ENCODE measurements at places on chromosomes 1 and 21. TPM values are rescaled to one million over a fixed set of nuclear protein-coding genes. Genes with fewer than 3 reads are reported as not detected.

The TMPRSS15 gene
- total RNA-seq, result not detected

The SMCP gene
- total RNA-seq, result not detected

The MRPL24 gene
- total RNA-seq, result 63.9 TPM

DNA sequence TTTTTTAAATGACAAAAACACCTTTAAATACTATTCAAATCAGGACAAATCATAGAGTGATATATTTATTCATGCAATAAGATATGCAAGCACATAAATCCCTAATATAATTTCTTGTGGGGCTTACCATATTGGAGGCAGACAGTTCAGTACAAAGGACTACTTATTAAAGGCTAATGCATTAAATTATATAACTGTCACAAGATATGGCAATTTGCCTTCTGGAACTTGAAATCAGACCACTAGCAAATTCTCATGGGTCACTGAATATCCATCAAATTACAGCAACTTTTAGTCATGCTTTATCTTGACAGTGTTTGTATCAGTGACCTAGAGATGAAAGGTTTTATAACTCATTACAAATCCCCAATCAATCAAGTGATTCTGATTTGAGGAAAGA is 54.1 kb upstream of the NCAM2 start:
- DNase-seq, result no peak

GRCh38 chr1:101738475-101738874 is 258.3 kb downstream of the OLFM3 start:
- DNase-seq, result no peak

DNA sequence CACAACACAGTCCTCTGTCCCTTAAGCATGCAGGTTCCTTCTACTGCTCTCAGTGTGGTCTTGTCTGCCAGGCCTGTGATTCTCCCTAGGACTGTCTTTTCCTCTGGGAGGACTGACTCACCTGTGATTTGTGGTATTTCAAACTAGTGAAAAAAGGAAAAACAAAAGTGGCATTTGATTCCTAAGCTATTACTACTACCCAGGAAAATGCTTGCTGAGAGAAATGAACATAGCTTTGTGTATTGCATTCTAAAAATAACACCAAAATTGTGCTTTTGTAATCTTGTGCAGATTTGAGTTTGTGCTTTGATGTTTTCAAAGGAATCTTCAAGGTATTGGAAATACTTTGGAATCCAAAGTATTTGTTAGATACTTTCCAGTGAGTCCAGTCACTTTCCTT is 57.0 kb downstream of the GPR161 start:
- no peak for DNase-seq

All from breast epithelium (tissue), 4 donors.